DMS 273 treated with DMSO at 0.1 percent for 48 hours (cell line): ENCODE measurements at places on chromosomes 2 and 18.

DNA sequence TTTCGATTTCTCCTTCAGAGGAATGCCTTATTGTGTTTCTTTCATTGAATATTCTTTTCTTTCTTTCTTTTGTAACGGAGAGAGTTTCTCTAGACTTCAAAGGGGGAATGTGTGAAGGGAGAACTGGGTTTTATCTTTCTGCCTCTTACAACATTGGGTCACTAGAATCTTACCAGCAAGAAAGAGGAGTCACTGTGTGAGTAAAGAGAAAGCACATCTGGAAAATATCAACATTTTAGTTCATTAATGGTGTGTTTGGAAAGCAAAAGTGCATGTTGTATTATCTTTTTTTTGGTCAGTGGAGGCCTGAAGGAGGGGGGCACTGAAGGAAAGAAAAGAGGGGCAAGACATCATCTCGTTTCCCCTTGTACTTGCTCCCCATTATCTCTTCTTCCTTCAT is 86.6 kb upstream of the THOC1 start:
- DNase-seq, result no peak

DNA sequence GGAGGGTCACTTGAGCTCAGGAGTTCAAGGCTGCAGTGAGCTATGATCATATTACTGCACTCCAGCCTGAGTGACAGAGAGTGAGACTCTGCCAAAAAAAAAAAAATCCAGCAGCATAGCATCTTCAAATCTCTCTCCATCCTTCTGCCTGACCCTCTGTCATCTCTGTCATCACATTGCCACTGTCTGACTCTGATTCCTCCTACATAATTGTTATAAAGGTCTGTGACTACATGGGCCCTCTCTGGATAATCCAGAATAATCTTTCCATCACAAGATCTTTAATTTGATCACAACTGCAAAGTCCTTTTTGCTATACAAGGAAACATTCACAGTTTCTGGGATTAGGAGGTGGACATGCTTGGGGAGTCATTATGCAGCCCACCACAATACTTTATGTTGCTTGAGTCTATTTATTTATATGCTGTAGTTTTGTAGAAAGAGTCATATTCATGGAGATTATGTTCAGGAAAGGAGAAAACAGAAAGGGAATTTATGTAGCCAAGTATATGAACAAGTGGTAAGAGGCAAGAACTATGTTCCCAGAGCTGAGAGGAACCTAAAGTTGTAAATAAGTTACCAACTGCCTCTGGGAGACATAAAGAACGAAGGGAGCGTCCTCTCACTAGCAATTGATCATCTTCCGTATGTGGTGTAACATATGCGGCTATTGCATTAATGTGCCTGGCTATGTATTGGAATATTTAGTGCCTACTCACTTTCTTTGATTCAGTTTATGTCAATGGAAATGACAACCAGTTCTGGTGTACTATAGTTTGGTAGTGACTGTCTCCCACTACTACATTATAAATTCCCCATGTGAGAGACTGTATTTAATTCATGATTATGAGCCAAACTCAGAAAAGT is 21.5 kb downstream of the RND3 start:
- no peak for DNase-seq

DNA sequence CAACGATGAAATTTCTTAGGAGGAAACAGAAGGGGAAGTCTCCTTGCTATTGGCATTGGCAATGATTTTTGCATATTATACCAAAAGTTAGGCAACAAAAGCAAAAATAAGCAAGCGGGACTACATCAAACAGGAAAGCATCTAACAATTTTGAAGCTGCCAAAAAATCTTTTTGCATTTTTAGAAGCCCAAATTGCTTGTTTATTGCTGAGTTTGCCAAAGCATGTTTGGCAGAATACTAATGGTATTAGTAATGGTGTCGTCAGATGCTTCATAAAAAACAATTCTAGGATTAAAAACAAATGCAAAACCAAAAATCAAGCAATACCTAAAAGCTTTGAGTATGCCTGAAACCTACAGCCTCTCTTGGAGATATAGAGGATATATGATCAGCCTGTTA is 80.0 kb downstream of the GALR1 start:
- DNase-seq, result no peak

GRCh38 chr2:148909114-148909513 is 34.1 kb downstream of the KIF5C start:
- DNase-seq, result no peak

GRCh38 chr2:219056176-219056895 is 4.4 kb downstream of the IHH start:
- no peak for DNase-seq
